Activated naive CD8-positive, alpha-beta T cell treated with anti-CD3 and anti-CD28 coated beads for 36 hours (primary cell): ENCODE measurements at places on chromosomes 6 and 20. TPM values are rescaled to one million over a fixed set of nuclear protein-coding genes. Genes with fewer than 3 reads are reported as not detected.

Gene JPH2
- 0.12 TPM for total RNA-seq

Gene TP53TG5
- total RNA-seq, result 0.40 TPM

Gene ITPR3
- total RNA-seq, result 36.6 TPM

Gene WASF1
- total RNA-seq, result 6.1 TPM

Gene DDX43
- total RNA-seq, result 0.39 TPM

DNA sequence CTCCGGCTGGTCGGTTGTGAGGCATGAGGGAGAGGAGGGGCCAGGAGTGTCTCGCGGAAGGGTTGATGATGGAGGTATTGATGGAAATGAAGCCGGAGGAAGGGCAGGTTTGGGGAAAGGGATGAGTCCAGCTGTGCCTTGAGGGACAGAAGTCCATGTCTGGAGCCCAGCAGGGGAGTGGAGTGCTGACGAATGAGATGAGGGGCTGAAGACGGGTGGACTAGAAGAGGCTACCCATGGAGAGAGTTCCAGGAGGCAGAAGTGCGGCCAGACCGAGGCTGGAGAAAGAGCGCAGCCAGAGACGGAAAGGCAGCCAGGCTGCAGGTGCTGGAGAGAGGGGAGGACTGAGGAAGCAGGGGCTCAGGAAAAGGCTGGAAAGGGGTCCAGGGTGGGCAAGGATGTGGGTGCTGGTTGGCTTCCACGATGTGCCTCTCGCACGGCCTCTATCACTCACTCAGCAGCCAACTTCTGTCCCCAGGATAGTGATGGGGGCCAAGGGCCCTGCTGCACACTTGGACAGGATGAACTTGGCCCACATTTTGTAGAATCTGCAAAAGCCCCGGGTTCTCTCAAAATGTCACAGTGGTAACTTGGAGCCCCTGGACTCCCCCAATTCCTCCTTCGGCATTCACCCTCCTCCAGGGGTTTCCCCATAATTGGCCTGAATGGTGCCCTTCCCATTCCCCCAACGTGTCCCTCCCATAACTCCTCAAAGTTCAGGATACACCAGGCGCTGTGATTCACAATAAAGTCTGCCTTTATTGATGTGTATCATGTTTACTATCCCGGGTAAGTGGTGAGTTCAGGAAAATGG, 627 bp upstream of the EIF6 start:
- peak overlapping the region; percentile 89 for H3K4me3 ChIP-seq
- H3K27ac ChIP-seq, result peak overlapping the region; percentile 95
- H3K4me1 ChIP-seq, result peaks cover 19% of the 10 kb centered on the region
- peaks cover 27% of the 10 kb centered on the region for H3K36me3 ChIP-seq
- H3K27me3 ChIP-seq, result no peaks in the 10 kb centered on the region

GRCh38 chr6:129744201-129744879, 34.4 kb upstream of the ARHGAP18 start:
- peaks cover 44% of the 10 kb centered on the region for H3K4me1 ChIP-seq
- no peaks in the 10 kb centered on the region for H3K27me3 ChIP-seq
- peaks cover 6% of the 10 kb centered on the region for H3K36me3 ChIP-seq
- H3K27ac ChIP-seq, result peak overlapping the region; percentile 66
- no peak for DNase-seq

DNA sequence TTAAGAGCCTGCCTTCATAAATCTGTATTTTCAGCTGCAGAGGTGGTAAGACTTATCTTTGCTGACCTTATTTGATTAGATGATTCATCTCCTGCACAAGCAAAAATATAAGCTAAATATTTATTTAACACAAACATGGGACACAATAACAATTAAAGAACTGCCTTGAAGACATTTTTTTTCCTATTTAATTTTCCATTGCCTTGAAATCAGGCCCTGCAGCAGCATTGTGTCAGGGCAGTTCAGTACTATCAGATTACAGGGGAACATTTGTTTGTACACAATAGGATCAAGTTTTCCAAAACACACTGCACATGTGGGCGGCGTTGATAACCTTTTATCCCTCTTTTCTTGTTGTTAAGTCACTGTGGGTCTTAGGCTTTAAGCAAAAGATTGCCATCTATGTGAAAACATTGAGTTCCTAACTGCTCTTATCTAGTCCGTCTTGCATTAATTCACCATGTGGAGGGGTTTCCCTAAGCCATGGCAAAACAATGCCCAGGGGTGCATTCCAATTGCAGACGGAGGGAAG, 7.4 kb downstream of the ADGRF5 start:
- no peaks in the 10 kb centered on the region for H3K27me3 ChIP-seq
- no peak for DNase-seq
- no peaks in the 10 kb centered on the region for H3K4me1 ChIP-seq
- H3K36me3 ChIP-seq, result no peaks in the 10 kb centered on the region
- no peak overlapping the region for H3K27ac ChIP-seq

GRCh38 chr6:107319906-107320530, 139.3 kb downstream of the PDSS2 start:
- peaks cover 15% of the 10 kb centered on the region for H3K4me1 ChIP-seq
- H3K36me3 ChIP-seq, result no peaks in the 10 kb centered on the region
- no peaks in the 10 kb centered on the region for H3K27me3 ChIP-seq
- H3K4me3 ChIP-seq, result no peak overlapping the region

GRCh38 chr6:72626126-72626525, 4.3 kb downstream of the KCNQ5 start:
- H3K27ac ChIP-seq, result peak overlapping the region; percentile 53
- no peaks in the 10 kb centered on the region for H3K27me3 ChIP-seq
- H3K4me3 ChIP-seq, result no peak overlapping the region
- DNase-seq, result no peak

- no peak overlapping the region for H3K4me3 ChIP-seq
- no peak for DNase-seq
- no peaks in the 10 kb centered on the region for H3K27me3 ChIP-seq
Measured at GRCh38 chr20:17617868-17618672, 48.2 kb downstream of the DSTN start.

- H3K4me3 ChIP-seq, result peak overlapping the region; percentile 75
- peak; percentile 34 for DNase-seq
Measured at GRCh38 chr6:28207510-28208110, 17.5 kb upstream of the ZSCAN9 start.

- no peaks in the 10 kb centered on the region for H3K36me3 ChIP-seq
- H3K4me3 ChIP-seq, result no peak overlapping the region
- no peak overlapping the region for H3K27ac ChIP-seq
- no peak for DNase-seq
- H3K4me1 ChIP-seq, result peaks cover 2% of the 10 kb centered on the region
Measured at GRCh38 chr6:159122453-159122852, 46.7 kb upstream of the FNDC1 start.

DNA sequence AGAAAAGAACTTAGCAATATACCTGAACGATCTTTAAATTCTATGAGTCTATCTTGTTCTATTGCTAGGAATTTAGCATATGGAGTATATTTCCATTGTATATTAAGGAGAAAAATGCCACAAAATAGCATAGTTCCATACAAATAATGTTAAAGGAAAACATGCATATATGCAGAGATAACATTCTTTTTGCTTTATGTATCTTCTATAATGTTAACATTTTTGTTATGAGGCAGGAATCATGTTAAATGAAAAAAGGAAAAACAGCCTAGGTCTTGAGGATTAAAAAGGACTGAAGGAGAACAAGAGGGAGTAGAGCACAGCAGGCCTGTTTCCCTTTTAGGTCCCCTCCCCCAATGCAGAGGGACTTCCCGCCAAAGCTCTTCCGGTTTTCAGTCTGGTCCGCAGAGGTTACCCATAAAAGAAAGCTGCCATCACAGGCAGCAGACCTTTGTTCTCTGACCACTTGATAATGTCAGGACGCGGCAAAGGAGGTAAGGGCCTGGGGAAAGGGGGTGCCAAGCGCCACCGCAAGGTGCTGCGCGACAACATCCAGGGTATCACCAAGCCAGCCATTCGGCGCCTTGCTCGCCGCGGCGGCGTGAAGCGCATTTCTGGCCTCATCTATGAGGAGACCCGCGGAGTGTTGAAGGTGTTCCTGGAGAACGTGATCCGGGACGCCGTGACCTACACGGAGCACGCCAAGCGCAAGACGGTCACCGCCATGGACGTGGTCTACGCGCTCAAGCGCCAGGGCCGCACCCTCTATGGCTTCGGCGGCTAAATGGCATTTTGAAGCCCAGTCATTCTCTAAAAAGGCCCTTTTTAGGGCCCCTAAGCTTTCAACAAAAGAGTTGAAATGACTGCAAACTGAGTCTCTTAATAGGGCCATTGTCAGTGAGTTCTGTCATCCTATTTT, 108.4 kb upstream of the PRSS16 start:
- peaks cover 51% of the 10 kb centered on the region for H3K4me1 ChIP-seq
- peaks cover 14% of the 10 kb centered on the region for H3K36me3 ChIP-seq
- H3K27ac ChIP-seq, result peak overlapping the region; percentile 99
- H3K4me3 ChIP-seq, result peak overlapping the region; percentile 94

- H3K4me3 ChIP-seq, result peak overlapping the region; percentile 91
- peaks cover 44% of the 10 kb centered on the region for H3K36me3 ChIP-seq
- H3K27ac ChIP-seq, result peak overlapping the region; percentile 86
- no peak for DNase-seq
- peaks cover 5% of the 10 kb centered on the region for H3K27me3 ChIP-seq
- peaks cover 46% of the 10 kb centered on the region for H3K4me1 ChIP-seq
Measured at GRCh38 chr20:43458422-43458924, 777 bp downstream of the SRSF6 start.

GRCh38 chr6:41442800-41443501, 103.2 kb upstream of the FOXP4 start:
- DNase-seq, result no peak
- H3K27me3 ChIP-seq, result peaks cover 13% of the 10 kb centered on the region
- H3K4me1 ChIP-seq, result peaks cover 32% of the 10 kb centered on the region
- peaks cover 3% of the 10 kb centered on the region for H3K36me3 ChIP-seq
- no peak overlapping the region for H3K27ac ChIP-seq

- H3K27ac ChIP-seq, result no peak overlapping the region
- H3K27me3 ChIP-seq, result peaks cover 4% of the 10 kb centered on the region
- no peak for DNase-seq
- H3K4me1 ChIP-seq, result no peaks in the 10 kb centered on the region
Measured at GRCh38 chr20:63136296-63136695, 79.6 kb downstream of the YTHDF1 start.

DNA sequence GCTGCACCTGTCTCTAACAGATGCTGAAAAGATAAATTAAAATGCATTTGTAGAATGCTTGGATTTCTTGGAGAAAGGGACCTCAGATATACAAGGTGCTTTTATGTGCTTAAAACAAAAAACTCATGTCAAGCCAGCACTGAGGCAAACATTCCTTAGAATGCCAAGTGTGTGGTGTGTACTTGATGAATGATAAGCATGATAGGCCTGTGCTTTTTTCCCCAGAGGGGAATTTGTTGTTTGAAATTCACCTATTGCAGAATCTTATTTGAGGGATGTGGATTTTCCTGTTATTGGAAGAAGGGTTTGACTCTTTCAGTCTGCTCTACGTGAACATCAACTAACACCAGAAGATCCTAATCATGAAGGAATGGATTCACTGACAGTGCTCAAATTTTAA, 28.8 kb downstream of the TTI1 start:
- DNase-seq, result no peak
- H3K27me3 ChIP-seq, result no peaks in the 10 kb centered on the region
- peaks cover 37% of the 10 kb centered on the region for H3K36me3 ChIP-seq
- H3K27ac ChIP-seq, result no peak overlapping the region
- no peak overlapping the region for H3K4me3 ChIP-seq
- H3K4me1 ChIP-seq, result peaks cover 13% of the 10 kb centered on the region

- H3K36me3 ChIP-seq, result no peaks in the 10 kb centered on the region
- DNase-seq, result no peak
- H3K27me3 ChIP-seq, result peaks cover 21% of the 10 kb centered on the region
- no peak overlapping the region for H3K4me3 ChIP-seq
- no peak overlapping the region for H3K27ac ChIP-seq
Measured at GRCh38 chr6:69647726-69648125, 149.1 kb downstream of the LMBRD1 start.

- DNase-seq, result no peak
- H3K4me1 ChIP-seq, result peaks cover 3% of the 10 kb centered on the region
- H3K27me3 ChIP-seq, result peaks cover 4% of the 10 kb centered on the region
Measured at GRCh38 chr6:130758813-130759212, 68.4 kb upstream of the SMLR1 start.

- DNase-seq, result no peak
- no peak overlapping the region for H3K27ac ChIP-seq
- H3K4me1 ChIP-seq, result peaks cover 17% of the 10 kb centered on the region
Measured at GRCh38 chr20:3134151-3134550, 25.5 kb downstream of the FASTKD5 start.

- peak; percentile 30 for DNase-seq
- H3K36me3 ChIP-seq, result peaks cover 4% of the 10 kb centered on the region
- H3K27ac ChIP-seq, result no peak overlapping the region
- H3K4me3 ChIP-seq, result no peak overlapping the region
- H3K4me1 ChIP-seq, result peaks cover 7% of the 10 kb centered on the region
Measured at GRCh38 chr20:3753098-3753497, 14.5 kb downstream of the ADISSP start.

DNA sequence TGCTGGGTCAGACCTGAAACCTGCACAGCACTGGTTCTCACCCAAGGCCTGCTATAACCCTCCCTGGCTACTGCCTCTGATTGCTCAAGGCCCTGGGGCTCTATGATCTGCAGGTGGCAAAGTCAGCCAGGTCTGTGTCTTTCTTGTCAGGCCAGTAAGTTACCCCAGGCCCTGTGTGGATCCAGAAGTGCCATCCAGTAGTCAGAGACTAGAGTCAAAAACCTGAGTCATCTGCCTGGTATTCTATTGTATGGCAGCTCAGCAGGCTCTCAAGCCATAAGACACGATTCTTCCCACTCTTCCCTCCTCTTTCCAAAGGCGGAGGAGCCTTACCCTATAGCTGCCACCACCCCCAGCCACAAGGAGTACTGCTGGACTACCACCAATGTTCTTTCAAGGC, 593.0 kb downstream of the FRK start:
- H3K36me3 ChIP-seq, result no peaks in the 10 kb centered on the region
- no peak for DNase-seq
- no peak overlapping the region for H3K4me3 ChIP-seq
- no peaks in the 10 kb centered on the region for H3K4me1 ChIP-seq

GRCh38 chr20:46062621-46063020, 27.1 kb downstream of the NCOA5 start:
- no peak overlapping the region for H3K27ac ChIP-seq
- DNase-seq, result no peak
- peaks cover 51% of the 10 kb centered on the region for H3K4me1 ChIP-seq
- no peak overlapping the region for H3K4me3 ChIP-seq

DNA sequence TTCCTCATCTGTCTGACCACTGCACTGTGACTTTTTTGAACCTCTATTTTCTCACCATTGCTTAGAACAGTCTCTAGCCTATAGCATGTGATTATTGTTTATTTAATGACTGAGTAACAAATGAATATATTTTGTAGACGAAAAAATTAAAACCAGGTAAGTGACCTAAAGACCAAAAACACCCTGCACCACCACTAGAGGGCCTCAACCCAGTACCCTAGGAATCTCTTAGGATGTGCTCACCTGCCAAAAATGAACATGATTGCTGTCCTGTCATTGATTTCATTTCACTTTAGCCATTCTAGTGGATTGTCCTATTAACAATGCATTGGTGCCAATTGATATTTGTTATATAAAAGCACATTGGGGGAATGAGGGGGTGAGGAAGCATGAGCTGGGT, 199.1 kb downstream of the COL9A1 start:
- H3K4me3 ChIP-seq, result no peak overlapping the region
- H3K4me1 ChIP-seq, result no peaks in the 10 kb centered on the region
- no peak for DNase-seq
- no peaks in the 10 kb centered on the region for H3K36me3 ChIP-seq

- no peaks in the 10 kb centered on the region for H3K36me3 ChIP-seq
- H3K27ac ChIP-seq, result no peak overlapping the region
- H3K4me3 ChIP-seq, result no peak overlapping the region
- peaks cover 17% of the 10 kb centered on the region for H3K27me3 ChIP-seq
- no peak for DNase-seq
- H3K4me1 ChIP-seq, result no peaks in the 10 kb centered on the region
Measured at GRCh38 chr6:100186552-100186951, 192.5 kb upstream of the MCHR2 start.
